ENCODE measurements at places on chromosomes 2 and 18.
A peak's percentile ranks its signal among the peaks of the same experiment; 100 is the strongest.

GRCh38 chr18:50638884-50639420 is 79.1 kb downstream of the MAPK4 start:
- DNase-seq = no peak

DNA sequence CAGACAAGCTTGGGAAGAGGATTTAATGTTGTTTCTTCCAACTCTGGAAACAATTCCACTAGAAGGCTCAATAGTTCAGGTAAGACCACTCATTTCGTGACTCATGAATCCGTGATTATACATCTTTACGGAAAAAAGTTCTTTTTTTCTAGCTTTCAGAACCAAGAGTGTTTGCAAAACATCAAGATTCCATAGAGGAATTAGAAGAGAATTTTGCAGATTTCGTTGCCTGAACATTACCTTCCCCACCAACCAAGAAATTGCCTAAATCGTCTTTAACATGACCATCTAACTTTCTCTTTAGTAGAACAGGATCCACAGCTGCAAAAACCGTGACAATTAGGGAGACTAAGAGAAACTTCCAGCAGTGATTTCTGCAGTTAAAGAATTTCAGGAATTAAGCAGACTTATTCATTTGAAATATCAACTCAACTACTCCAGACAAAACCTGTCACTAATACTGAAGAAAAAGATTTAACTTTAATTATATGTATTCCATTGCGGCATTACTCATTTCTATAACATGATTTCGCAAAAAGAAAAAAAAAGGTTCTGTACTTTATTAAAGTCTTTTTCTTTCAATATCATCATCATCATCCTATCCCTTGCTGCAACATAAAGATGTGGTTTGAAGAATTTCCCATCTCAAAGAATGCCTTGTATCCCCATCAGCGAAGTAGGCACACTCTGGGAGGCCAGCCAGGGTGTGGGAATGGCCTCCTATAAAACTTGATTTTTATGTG is 1.9 kb upstream of the NAB1 start:
- no peak for DNase-seq

- no peak for DNase-seq
Measured at GRCh38 chr2:118989481-118989880, 47.5 kb downstream of the MARCO start.

DNA sequence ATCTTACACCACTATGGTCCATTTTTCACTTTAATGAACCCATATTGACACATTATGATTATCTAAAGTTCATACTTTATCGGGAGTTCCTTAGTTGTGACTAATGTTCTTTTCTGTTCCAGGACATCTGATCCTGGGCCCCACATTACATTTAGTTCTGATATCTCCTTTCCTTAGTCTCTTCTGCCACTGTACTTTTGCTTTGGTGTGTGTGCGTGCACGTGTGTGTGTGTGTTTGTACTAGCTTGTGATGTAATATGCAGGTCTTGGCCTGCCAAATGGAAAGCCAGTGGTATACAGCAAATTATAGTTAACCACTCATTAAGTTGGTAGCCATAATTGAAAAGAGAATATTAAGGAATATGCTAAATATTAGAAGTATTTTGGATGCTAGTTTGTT is 88.0 kb downstream of the CDC42EP3 start:
- DNase-seq = no peak

- DNase-seq = peak; percentile 45
Measured at GRCh38 chr18:31274931-31275330, 43.0 kb upstream of the DSG1 start.

- no peak for DNase-seq
Measured at GRCh38 chr2:112162956-112163355, 24.8 kb downstream of the FBLN7 start.
